ENCODE measurements at places on chromosomes 3 and 15.

DNA sequence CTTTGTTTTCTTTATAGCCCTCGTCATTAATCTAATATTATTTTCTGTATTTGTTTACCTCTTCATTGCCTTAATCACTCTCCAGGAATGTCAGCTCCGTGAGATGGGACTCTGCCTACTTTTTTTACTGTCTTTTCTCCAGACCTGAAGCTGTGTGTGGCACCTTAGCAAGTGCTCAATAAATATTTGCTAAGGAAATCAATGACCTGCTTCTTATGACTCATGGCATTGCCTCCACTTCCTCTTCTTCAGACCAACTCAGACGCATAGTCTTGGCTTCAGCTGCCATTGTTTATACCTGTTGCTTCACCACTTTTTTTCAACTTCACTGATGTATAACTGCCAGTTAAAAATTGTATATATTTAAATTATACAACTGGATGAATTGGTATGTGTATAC is 218.5 kb upstream of the CMC1 start:
- DNase-seq, result no peak

- no peak for DNase-seq
Measured at GRCh38 chr3:66297900-66298299, 77.1 kb downstream of the SLC25A26 start.

GRCh38 chr15:36275656-36276055 is 303.8 kb upstream of the CDIN1 start:
- DNase-seq, result no peak

DNA sequence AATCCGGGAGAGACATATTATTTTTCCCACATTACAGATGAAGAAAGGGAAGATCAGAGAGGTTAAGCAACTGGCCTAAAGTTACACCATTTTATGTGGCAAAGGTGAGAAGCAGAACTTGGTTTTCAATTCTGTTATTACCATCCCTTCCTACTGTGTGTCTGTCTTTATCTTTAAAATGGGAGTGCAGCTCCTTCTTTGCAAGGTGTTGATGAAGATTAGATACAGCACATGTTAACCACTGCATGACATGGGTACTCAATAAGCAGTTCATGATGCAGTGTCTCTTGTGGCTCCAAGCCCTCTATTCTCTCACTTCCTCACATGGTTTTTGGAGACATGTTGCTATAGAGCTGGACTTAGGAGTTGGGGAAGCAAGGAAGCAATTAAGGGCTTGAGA is 23.1 kb upstream of the TBC1D21 start:
- no peak for DNase-seq

GRCh38 chr15:47397655-47398054 is 319.6 kb upstream of the SEMA6D start:
- no peak for DNase-seq

Data from stimulated activated CD4-positive, alpha-beta T cell treated with anti-CD3 and anti-CD28 coated beads, Interleukin-2, amount 100 ng/mL, for 24 hours (primary cell).